ENCODE measurements at places on chromosomes 3 and 15. TPM values are rescaled to one million over a fixed set of nuclear protein-coding genes. Genes with fewer than 3 reads are reported as not detected.

DNA sequence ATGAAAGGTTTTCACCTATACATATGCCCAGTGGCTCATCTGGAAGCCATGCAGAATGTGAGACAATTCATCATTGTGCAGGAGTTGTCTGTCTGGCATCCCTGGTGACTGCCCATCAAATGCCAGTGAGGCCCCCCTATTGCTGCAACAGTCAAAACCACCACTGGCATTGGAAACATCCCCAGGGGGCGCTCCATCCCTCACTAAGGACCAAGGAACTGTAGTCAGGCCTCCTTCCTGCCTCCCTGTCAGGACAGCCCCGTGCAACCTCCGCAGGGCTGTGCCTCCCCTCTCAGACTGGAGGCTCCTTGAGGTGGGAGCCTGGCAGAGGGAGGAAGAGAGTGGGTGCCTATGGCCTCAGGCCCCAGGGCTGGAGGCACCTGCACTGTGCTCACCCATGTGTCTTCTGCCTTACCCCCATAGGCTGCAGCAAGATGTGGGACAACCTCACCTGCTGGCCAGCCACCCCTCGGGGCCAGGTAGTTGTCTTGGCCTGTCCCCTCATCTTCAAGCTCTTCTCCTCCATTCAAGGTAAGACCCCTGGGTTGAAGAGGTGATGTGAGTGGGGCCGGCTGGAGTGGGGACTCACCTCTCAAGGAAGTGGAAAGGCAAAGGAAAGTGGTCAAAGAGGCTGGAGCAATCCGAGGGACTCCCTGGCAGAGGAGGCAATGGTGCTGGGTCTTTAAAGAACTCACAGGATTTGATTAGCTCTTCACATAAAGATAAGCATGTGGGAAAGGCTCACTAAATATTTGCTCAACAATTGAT is 16.5 kb downstream of the VIPR1 start:
- no peak for ATAC-seq

DNA sequence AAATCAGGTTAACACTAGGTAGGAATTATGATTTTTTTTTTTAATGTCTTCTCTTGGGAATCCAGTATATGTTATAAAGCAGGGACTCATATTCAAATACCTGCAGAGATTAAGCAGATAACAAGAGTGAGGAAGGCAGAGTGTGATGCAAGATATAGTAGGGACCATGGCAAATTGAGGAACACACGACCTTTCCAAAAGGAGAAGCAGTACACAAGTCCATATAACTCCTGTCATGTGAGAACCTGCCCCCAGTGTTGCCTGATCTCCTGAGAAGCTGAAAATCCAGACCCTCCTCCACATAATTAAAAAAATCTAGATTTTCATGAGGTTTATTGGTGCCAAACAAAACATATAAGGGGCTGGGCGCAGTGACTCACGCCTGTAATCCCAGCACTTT is 3.6 kb downstream of the RFC4 start:
- ATAC-seq: no peak

- peak; percentile 50 for ATAC-seq
Measured at GRCh38 chr15:94263341-94264273, 32.2 kb downstream of the MCTP2 start.

SLC9A9 gene
- 15.2 TPM for total RNA-seq

DNA sequence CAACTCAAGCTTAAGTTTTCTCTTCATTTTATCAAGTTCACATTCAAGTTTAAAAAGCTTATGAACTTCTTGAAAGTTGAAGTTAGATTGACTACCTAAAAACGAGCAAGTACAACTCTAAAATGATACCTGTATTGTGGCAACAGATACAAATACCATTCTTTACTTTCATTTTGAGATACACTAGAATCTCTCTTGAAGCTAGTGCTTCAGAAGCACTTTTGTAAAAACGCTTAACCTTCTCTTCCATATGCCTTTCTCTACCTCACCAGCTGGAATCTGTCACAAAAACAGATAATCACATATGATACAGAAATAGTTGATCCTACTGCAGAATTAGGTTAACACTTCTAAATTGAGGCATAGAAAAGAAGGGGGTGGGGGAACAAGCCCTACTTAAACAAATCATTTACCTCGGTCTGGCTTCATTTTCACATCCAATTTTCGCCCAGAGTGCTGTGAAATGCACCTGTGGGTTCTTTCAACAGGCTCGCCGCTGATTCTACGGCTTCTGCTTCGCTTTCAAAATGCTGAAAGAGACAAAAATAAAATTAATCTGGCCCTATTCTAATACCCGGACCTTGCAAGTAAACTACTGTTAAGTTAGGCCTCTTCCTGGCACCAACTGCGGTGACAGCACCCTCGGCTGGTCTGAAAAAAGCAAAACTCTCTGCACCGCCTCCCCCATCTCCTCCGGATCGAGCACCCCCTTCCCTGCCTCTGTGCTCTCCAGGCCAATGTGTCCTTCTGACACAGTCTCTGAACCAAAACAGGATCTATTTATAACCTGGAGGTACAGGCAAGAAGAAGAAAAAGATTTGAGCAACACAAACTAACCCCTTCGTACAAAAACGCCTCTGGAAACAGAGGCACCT is 1.4 kb downstream of the ATOSA start:
- peak; percentile 57 for ATAC-seq

- ATAC-seq: no peak
Measured at GRCh38 chr15:91412138-91412928, 312.3 kb downstream of the SV2B start.

GRCh38 chr3:197329382-197329781 is 31.0 kb upstream of the DLG1 start:
- no peak for ATAC-seq

DNA sequence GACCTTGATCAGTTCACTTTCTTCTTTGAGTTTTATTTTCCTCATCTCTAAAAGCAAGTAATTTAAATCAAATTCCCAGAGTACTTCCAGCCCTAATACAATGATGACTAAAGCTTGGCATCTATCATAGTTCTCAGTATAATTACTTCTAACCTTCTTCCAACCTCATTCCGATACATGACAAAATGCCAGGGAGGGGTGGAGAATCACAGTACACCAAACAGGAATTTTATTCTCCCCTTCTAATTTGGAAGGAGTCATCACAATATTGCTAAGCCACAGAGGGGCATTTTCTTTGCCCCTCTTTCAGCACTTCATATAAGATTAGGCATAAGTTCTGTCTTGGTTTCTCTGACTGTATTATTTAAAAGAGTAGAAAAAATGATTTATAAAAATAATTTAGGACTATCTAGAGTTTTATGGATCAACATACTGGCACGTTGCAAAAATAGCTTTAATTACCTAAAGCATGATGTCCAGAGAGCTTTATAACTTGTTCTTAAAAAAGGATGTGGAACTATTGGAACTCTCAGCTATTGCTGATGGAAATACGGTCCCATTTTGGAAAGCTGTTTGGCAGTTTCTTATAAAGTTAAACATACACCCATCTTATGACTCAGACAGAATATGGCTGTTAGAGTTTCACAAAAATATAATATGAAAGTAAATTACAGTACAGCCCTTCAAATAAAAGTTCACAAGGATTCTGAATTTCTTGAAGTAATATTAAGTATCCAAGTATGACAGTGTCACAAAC is 86.9 kb upstream of the UBE2E2 start:
- no peak for ATAC-seq

DNA sequence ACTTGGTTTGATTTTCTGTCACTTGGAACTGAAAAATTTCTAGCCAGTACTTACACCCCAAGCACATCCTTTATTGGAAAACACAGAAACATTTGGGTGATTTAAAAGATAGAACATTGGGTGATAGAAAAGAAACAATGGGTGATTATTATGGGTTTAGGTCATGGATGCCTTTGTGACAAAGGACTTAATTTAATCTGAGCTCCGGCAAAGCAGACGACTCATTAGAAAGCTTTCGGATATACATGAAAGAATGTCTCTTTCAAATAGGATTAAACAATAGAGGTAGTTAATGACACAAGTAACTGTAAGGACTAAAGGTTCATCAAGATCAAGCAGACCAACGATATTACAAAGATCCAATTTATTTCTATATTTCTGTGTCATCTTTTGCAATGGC is 37.3 kb upstream of the CNTN4 start:
- no peak for ATAC-seq

GRCh38 chr3:146050691-146051090 is 110.3 kb downstream of the PLOD2 start:
- no peak for ATAC-seq

GPR176 gene
- 0.24 TPM for total RNA-seq

DNA sequence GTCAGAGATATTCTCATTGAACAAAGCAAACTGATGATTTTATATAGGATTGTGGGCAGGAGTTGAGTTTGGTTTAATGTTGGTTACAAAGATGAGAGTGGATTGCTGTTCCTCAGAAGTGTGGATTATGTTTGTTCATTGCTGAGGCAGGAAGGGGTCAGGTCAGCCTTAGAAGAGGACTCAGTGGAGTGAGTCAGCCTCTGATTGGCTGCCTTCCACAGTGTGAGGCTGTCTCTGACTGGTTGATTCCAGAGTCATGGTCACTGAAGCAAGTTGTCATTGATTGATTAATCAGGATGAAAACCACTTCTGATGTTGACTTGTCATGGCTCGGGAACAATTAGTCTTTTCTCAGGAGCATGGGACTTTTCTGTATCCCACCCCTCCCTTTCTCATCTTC is 36.2 kb downstream of the KBTBD12 start:
- no peak for ATAC-seq

GOLGA8T gene
- total RNA-seq: 0.32 TPM

DNA sequence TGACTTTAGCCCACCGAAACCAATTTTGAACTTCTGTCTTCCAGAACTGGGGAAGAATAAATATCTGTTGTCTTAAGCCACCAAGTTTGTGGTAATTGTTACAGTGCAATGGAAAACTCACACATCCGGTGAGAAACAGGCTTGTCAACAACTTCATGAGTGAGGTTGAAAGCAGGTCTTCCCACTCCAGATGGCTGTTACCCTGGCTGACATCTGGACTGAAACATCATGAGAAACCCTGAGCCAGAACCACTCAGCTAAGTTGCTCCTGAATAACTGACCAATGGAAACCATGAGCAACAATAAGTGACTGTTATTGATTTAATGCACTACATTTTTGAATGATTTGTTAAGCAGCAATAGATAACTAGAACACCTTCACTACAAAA is 10.3 kb downstream of the ACSBG1 start:
- ATAC-seq: peak; percentile 33

- ATAC-seq: peak; percentile 84
Measured at GRCh38 chr3:183533412-183534132, 21.9 kb downstream of the KLHL6 start.

DNA sequence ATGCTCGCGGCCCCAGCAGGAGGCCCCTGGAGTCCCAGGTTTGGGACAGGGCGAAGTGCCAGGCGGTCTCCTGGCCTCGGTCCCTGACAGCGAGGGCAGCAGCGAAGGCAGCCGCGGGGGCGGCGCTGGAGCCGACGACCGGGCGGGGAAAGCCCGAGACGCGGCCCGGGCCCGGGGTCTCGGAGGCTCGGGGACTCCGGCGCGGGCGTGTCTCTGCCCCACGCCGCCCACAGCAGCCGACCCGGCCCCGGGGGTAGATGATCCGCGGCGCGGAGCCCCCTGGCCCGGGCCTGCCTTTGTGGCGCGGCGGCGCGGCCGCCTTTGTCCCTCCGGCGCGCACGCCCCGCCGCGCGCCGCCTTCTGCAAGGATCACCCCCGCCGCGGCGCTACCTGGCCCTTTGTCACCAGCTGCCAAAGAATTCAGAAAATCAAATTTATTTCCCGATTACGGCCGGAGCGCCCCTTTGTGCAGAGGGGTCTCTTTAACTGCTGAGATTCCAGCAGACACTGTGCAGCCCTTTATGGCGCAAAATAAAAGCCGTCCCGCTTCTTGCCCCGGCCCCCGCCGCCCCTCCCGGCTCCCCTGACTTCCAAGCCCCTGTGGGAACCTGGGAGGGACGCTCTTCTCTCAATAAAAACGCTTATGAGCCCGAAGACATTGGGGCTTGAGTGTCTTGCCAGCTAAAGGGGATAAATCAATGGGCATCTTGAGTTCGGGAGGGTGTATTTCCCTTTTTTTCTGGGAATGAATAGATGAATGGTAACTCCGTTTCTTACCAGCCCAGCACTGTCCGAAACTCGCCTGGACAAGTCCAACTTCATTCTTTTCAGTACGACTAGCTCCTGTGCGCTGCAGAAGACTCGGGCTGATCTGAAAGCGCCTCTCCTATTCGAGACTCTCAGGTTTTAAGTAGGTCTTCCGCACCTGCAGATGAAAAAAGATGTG is 68.4 kb downstream of the HES1 start:
- peak; percentile 62 for ATAC-seq

CASR gene
- total RNA-seq: 3.9 TPM

DNA sequence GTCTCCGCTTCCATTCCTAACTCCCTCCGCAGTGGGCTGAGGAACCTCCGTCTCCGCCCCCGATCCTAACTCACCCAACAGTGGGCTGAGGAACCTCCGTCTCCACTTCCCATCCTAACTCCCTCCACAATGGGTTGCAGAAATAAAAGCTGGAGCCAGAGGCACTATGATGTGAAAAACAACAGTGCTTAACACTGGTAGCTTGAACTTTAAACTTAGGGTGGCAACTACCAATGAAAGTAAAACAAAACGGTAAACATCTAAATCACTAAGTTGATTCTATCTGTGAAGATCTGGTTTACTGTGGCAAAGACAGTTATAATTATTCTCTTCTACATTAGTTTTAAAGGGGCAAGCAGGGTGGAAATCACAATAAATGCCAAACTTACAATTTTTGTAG is 25.9 kb upstream of the GP5 start:
- no peak for ATAC-seq

TNFAIP8L3 gene
- total RNA-seq: not detected

LTF gene
- not detected for total RNA-seq

RHO gene
- not detected for total RNA-seq

- no peak for ATAC-seq
Measured at GRCh38 chr3:25597535-25598101, 67.1 kb downstream of the TOP2B start.

TMC3 gene
- not detected for total RNA-seq

GRCh38 chr3:195075941-195076875 is 194.8 kb downstream of the XXYLT1 start:
- no peak for ATAC-seq

LXN gene
- total RNA-seq: 14.9 TPM

CACNA2D3 gene
- total RNA-seq: not detected

DNA sequence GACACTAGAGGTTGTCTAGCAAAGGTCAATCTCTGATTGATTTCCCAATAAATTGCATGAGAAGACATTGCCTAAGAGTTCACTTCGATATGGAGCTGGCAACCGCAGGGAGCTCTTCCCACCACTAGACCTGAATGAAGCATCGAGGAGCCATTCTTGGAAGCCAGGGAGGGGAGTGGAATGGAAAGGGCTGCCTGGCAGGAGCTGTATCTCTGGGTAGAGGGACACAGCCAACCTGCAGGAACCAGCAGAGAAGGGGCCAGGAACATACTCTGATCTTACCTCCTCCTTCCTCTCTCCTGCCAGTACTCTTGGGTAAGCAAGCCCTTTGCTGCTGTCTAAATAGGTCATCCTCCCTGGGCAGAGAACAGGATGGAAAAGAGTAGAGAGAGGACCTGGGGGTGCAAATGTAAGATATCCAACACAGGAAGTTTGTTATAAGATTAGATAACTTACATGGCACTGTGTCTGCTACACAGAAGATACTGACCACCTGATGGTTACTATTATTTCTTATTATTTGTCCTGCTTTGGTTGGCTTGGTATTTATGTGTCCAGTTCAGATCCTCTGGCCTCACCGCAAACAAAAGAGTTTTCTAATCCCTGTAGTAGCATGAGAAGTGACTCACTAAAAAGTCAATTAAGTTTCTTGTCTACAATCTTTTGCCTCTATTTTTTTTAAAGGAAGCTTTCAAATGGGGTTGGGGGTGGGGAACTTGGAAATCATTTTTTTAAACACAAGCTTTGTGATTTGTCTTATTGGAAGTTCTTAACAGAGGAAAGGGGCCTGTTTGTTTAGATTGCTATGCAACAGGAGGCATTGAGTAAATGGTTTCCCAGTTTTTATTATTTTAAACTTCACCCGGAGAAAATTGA is 156.7 kb upstream of the TSC22D2 start:
- ATAC-seq: no peak

GUCA1C gene
- not detected for total RNA-seq
